ENCODE measurements at places on chromosomes 2 and 18. TPM values are rescaled to one million over a fixed set of nuclear protein-coding genes. Genes with fewer than 3 reads are reported as not detected.

- no peak for DNase-seq
These were observed 11.5 kb downstream of the LRRTM1 start for GRCh38 chr2:80293039-80293438.

DNA sequence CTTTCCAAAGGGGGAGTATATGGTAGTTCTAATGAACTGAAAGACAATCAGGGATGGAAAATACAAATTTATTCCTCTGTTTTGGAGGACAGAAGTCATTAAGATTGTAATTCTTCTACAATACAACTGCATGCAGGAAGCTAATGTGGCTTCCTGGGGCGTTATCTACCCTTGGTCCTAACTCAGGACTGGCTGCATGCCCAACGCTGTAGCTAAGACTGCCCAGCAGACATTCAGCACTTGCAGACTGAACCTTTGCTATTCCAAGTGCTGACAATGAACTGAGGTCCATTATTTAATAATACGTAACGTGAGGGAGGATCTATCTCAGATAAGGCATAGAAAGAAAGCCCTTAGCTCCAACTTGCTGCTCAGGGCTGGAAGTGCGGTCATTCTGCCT, 53.2 kb downstream of the ZAP70 start:
- no peak for DNase-seq

- no peak for DNase-seq
These were observed 39.8 kb upstream of the ITPRID2 start for GRCh38 chr2:181851726-181852125.

- DNase-seq, result no peak
These were observed 46.2 kb downstream of the CCBE1 start for GRCh38 chr18:59651071-59651470.

GRCh38 chr2:74261204-74261864, 62.9 kb downstream of the MTHFD2 start:
- no peak for DNase-seq

The ZSWIM2 gene
- not detected for total RNA-seq

The LIMS1 gene
- 66.0 TPM for total RNA-seq

The MGAT5 gene
- total RNA-seq, result 16.7 TPM

The DIPK1C gene
- not detected for total RNA-seq

The ERICH2 gene
- total RNA-seq, result not detected
